Caco-2 (cell line): ENCODE measurements at places on chromosomes 5 and 9. TPM values are rescaled to one million over a fixed set of nuclear protein-coding genes. Genes with fewer than 3 reads are reported as not detected.

DNA sequence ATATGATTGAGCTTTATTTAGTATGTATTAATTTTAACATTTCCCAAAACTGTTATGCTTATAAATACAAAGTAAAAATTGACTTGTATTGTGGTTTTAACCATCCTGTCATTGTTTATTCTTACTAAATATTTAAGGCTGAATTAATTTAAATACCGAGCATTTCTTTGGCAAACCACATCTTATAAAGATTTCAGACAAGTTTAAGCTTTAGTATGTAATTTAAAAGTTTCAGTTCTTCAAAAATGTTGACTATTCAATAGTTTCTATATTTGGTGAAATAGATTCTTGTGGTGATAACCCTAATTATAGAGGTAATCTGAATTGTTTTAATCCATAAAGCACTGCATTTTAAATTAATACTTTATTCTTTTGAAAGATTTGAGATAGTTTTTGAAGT, 65.5 kb downstream of the CCNH start:
- no peak for DNase-seq

DNA sequence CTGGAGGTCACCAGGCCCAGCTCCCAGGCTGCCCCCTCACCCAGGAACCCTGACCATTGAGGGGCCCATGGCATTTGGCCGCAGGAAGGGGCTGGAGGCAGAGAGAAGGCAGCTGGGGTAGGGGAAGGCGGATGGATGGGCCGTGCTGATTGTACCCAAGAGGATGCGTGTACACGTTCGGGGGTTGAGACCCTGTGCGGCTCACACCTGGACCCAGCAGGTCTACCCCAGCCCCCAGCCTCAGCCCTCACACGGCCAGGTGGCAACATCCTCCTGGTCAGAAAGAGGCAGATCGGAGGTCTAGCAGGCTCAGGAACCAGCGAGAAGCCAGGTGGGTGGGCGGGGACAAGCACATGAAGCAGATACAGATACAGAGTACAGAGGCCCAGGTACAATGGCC, 33.7 kb downstream of the NACC2 start:
- no peak for DNase-seq

- DNase-seq = no peak
Observed at GRCh38 chr5:85173469-85173868, 788.8 kb upstream of the EDIL3 start.

- no peak for DNase-seq
Observed at GRCh38 chr5:14263699-14264098, 120.6 kb downstream of the TRIO start.

DNA sequence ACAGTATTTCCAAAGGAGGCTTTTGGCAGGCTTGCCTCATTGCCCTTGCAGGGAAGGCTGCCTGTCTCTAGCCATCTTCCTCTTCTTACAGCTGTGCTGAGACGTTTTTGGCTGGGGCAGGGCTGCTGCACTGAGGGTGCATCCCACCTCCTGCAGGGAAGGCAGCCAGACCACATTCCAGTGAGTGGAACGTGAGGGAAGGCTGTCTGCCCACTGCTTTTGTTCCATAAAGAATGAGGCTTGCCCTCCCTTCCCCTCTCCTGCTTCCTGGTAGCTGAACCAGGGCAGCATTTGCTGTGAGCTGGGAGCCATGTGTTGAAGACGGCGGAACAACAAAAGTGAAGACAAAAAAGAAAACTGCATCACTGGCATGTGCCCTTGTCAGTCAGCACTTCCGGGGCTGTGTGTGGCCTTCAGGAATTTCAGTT, 16.8 kb downstream of the MGAT1 start:
- DNase-seq = peak; percentile 69

GRCh38 chr5:42566652-42567295, 143.5 kb downstream of the GHR start:
- DNase-seq = no peak

DNA sequence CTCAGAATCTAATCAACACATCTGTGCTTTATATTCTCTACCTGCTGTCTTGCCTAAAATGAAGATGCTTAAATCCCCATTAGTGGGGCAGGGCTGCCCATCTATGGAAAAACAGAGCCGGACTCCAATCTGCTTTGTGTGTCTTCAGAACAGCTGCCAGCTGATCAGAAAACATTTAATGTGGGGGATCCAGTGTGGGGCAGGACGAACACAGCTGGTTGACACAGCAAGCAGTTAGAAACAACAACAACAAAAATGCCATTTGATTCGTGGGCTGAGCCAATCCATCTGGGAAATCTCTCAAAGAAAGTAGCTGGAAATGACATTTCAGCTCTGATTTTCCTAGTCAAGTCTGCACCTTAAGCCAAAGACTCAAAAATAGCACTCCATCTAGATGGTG, 99.8 kb downstream of the PPP2R2B start:
- DNase-seq = no peak

The ACSL6 gene
- total RNA-seq = 0.19 and 1.4 TPM in 2 replicates

The PWWP2A gene
- 34.4 and 36.7 TPM in 2 replicates for total RNA-seq

The OTULINL gene
- 16.3 and 18.3 TPM in 2 replicates for total RNA-seq

The NUTM2G gene
- not detected in 2 replicates for total RNA-seq

The MSX2 gene
- total RNA-seq = 59.7 and 64.4 TPM in 2 replicates

The SLC25A51 gene
- 29.1 and 29.3 TPM in 2 replicates for total RNA-seq

The GARNL3 gene
- 11.8 and 15.2 TPM in 2 replicates for total RNA-seq
